ENCODE measurements at places on chromosomes 16 and 17.

GRCh38 chr17:50865868-50866260 lies 290 bp downstream of the TOB1 start:
- no peak for DNase-seq

DNA sequence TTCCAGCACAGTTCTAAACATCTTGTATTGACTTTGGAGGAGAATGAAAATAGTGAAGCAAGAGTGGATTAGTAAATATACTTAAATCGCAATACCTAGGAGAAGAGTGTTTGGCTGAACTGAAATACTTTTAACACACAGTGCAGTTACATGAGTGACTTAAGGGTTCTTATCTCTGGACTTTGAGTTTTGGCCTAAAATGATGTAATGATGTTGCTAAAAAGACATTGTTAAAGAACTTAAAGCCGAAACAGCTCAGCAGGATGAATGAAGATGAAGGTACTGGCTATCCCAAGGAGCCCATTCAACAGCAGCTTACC lies 28.1 kb downstream of the PMP22 start:
- DNase-seq: no peak

GRCh38 chr16:64880994-64881393 lies 240.9 kb downstream of the CDH11 start:
- no peak for DNase-seq

DNA sequence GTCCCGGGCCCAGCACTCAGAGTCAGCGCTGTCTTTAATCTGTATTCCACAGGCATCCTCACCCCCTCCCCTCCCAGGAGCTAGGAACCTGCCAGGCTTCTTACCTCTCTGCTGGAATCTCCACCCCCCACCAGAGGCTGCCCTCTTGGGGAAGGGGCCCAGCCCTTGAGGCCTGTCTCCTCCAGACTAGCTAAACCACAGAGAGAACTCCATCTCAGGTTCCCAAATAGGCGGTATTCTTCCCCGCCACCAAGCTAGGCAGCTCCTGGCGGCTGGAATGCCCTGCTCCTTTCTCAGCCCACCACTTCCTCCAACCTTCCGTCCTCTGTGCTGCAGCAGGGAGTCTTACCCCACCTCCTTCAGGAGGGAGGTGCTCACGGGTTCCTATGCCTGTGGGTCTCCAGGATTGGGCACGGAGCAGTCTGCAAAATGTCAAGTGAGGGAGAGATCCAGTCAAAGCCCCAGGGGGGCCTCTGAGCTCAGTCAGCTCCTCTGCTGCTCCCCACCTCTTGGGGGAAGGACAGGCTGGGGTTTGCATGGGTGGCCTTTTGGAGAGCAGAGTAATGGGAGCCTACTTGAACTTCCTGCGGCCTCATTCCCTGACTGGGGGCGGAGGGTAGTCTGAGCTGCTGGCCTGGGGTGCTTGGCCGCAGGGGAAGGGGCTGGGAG lies 55.7 kb downstream of the SREBF1 start:
- peak; percentile 70 for DNase-seq

DNA sequence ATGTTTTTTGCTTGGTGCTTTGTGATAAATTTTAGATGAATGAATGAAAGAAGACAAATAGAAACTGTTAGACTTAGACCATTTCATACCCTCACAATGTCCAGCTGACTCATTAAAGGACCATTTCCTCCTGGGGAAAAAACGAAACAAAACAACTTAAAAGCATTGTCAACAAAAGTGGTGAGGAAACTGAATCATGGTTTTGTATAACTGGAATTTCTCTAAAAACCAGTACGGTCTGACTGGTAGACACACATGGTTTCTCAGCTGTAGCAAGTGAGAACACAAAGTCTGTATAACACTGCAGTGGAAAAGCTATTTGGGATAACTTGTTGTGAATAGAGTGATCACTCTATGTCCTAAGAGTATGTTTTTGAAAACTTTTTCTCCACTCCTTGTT lies 5.3 kb upstream of the DDX52 start:
- DNase-seq: no peak

GRCh38 chr17:41178341-41178740 lies 320 bp upstream of the KRTAP4-2 start:
- DNase-seq: no peak

- no peak for DNase-seq
Measured at GRCh38 chr17:17883801-17884200, 47.0 kb upstream of the SREBF1 start.

GRCh38 chr17:72342627-72343527 lies 222.1 kb downstream of the SOX9 start:
- peak; percentile 62 for DNase-seq

DNA sequence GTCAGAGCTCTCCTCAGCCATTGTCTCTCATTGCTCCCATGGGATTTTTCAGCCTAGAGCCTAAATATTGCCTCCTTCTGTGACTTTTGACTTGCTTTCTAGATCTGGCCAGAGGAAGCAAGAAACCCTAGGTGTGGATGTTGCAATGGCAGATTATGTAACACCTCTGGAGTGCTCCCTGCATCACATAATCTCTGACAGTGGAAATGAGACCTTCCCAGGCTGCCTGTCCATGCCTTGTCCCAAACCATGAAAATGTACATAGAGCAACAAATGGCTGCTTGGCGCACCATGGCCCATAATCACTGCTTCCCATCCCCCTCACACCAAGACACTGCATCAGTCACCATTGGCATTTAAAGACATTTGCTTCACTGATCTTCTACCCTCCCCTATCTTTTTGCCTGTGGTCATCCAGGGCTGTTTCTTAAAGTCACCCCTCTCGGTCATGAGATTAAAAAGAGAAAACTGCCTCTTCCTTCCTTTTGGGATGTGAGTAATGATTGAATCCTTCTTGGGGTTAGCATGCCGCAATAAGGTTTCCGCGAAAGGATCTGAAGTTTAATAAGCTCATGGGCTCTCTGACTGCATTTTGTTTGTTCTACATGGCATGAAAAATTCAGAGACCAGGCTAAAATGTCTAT lies 34.2 kb upstream of the CCL2 start:
- no peak for DNase-seq

- DNase-seq: no peak
Measured at GRCh38 chr16:15401972-15402371, 6.4 kb downstream of the MPV17L start.

DNA sequence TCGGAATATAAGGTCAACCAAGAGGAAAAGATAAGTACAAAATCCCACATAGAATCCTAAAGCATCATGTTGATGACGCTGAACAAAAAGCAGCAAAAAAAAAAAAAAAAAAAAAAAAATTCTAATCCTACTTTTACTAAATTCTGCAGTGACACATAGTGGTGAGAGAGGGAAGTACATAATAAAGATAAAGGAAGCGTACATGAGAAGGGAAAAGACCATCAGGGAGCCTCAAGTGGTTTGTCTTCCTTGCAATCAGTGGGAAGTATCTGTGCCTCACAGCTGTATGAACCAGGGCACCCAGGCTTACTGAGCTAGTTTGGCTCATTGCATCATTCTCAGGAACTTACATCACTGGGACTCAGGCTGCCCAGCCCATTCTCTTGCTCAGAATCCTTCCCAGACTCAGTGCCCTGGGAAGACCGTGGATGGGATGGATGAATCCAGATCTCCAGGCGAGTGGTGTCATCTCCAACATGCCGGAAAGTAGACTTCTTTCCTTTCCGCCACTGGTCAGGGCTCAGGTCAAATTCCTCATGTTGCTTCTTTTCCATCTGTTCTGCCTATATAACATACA lies 21.2 kb downstream of the SMG6 start:
- DNase-seq: no peak

DNA sequence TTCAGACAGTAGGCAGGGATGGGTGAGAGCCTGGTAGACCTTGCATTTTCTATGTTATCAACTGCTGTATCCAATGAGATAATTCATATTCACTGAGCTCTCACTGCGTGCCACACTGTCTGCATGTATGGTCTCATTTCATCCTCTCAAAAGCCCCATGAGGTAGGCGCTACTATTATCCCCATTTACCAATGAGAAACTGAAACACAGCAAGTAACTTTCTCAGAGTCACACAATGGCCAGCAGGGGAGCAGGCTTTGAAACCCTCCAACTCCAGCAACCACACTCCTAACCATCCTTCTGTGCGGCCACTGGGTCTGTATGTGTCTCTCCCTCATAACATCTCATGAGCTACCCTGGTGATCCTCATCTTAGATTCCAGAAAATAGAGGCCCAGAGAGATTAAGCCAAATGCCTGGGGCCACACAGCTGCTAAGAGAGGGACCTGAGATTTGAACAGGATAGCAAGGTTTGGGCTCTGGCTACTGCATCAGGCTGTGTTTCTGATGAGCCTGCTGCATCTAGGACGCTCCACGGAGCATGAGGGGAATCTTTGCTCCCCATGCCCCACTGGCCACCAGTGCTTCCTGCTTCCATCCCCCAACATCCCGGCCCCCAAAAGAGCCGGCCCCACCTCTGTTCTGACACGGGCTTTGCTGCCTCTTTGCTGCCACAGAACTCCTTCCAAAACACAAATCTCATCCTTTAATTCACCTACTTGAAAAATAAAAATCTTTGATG lies 3.2 kb downstream of the CCR7 start:
- DNase-seq: no peak

DNA sequence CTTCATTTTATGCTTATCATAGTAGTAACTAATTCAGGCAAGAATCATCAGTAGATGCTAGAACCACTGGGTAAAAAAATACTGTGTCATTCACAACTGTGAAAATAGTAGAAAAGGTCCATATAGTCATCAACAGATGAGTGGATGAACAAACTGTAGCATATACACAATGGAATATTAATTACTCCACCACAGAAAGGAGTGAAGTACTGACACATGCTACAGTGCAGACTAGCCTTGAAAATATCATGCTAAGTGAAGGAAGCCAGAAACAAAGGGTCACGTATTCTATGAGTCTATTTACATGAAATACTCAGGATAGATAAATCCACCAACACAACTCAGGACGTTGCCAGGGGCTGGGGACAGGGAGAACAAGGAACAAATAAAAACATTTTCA lies 13.3 kb downstream of the USP22 start:
- no peak for DNase-seq

DNA sequence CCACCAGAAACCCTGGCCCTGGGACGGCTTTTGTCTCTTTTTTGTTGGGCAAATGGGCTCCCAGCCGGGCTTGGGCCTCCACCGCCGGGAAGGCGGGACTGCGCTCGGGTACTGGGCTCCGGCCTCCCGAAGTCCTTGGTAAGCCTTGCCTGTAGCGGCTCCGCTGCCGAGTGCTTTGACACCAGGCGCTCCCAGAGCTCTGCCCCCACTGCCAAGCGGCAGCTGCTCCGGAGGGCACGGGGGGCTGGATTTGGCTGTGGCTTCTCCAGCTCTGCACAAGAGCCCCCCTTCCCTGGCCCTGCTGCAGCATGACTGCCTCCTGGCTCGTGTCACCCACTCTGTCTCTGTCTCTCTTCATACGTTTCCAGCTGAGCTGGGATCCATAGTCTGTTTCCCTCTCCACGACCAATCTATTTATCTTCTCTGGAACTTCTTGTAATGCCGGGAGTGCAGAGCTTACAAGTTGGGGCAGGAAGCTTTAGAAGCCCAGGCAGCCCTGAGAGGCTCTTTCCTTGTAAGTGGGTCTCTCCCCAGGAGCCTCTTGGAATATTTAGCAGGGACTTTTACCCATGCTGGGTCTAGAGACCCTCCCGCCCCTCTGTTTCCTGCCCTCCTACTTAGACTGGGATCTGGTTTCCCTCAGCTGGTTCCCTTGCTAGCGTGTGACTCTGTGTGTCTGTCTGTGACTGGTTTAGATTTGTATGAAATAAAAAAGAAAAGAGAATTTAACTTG lies 246.9 kb upstream of the GSE1 start:
- no peak for DNase-seq

GRCh38 chr16:12896562-12896961 lies 4.8 kb upstream of the SHISA9 start:
- no peak for DNase-seq

DNA sequence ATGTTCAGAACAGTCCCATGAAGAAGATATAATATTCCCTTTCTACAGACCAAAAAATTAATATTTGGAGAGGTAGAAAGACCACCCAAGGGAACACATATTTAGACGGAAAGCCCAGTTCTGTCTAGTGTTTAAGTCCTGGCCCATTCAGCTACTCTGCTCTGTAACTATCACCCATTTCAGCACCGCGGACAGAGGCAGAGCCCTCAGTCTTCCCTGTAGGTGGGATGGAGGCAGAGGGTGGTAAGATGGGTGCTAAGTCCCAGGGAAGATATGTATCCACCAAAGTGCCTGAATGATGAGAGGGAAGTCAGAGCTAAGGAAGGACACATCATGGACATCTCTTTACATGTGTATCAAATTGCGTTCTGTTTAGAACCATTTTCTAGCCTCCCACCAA lies 27.8 kb upstream of the C16orf78 start:
- DNase-seq: no peak

DNA sequence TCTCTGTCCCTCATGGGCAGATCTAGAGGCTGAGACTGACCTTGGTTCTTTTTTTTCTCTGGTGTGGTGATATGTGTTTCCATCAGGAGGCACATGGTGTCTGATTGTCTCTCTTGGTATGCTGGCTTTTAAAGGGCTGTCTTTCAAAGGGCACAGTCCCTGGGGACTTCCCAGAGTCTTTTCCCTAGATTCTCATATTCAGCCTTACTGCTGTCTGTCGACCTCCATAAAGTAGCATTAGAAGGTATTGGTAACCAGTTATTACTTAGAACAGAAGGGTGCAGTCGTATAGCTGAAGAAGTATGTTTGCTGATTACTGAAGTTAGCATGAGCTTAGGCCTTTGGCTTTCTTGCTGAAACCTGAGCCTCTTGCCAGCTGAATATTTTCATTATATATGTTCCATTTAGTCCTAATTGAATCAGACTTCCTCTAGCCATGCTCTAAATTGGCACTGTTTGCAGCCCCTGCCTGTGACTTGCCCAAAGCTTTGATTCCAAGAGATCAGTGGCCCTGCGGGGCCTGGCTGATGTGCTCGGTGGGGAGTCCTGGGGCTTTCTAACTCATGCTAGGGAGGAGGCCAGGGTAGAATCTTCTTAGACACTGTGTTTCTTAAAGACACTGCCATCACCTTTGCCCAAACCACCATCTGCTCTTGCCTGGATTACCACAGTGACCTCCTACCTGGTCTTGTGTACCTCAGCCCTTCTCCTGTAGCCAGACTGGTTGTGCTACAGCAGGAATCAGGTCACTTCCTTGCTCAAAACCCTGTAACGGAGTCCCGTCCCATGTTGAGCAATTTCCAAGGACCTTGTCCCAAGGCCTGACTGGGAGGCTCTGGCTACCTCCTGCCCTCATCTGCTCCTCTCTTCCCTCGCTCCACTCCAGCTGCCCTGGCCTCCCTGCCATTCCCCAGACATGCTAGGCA lies 71.5 kb downstream of the WWP2 start:
- DNase-seq: no peak

GRCh38 chr16:78399384-78399783 lies 299.9 kb downstream of the WWOX start:
- no peak for DNase-seq
